M059J (cell line): ENCODE measurements at places on chromosomes 2 and 18.

- no peak for DNase-seq
These were observed 234.0 kb downstream of the LRRTM1 start for GRCh38 chr2:80070587-80070986.

- peak; percentile 84 for DNase-seq
These were observed 172.5 kb downstream of the AGAP1 start for GRCh38 chr2:235666213-235666781.

DNA sequence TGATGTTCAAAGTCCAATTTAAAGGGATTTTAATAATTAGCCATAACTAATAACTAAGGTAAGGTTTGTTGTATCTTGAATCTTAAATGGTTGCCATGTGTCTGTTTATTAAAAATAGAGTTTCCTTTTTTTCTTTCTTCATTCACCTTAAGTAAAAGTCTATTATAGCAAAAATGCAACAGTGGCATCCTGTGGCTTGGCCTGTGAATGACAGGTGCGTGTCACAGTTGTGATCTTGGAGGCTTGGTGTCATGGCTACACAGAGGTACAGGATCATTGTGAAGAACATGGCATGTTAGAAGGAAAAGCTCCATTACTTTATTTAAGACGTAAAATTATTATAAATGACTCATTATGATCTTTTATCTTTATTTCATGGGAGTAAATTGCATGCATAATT, 246.1 kb downstream of the BCL2 start:
- peak; percentile 32 for DNase-seq

- peak; percentile 77 for DNase-seq
These were observed 570.1 kb upstream of the SYT4 start for GRCh38 chr18:43847164-43848091.

DNA sequence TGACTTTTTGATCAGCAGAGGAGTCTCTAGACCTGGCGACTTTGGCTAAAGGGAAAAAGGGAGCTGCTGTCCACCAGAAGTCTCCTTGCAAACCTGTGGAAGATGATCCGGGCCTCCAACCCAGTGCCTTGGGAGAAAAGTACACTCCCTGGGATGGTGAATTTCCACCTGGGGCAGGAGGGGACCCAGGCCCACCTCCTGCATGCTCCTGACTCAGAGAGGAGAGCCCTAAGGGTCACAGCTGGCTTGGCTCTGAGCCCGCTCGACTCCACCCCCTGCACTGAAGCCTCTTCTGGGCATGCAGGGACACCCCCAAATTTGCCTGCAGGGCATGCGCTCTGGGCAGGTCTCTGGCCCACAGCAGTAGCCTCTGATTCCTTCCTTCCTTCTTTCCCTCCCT, 66.5 kb downstream of the PDCL3 start:
- no peak for DNase-seq

DNA sequence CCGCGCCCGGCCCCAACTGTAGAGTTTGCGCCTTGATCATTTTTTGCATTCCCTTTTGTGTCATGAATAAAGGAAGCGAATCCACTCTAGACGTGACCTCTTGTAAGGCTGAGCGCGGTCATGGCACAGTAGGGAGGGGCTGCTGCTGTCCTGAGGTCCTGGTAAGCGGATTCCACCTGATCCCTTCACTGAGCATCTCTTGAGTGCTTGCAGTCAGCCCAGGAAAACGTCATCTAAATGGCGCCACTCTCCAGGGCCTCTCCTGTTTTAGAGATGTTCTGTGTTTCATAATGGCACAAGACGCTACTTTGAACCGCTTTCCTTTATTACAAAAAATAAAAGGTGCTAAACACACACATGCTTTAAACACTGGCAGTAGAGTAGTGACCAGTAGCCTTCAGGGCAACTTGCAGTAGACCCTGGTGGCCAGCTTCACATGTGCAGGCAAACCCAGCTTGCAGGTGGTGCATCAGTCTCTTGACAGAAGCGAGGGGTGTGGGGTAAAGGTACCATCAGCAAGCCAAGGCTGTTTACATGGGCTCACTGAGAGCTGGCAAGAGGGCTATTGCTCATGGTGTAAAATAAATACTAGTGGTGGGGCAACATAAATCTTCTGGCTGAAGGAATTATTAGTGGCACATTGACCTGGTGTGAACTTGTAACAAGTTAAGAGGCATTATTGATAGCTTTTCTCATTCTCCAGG, 43.0 kb upstream of the ACKR3 start:
- DNase-seq, result peak; percentile 27

DNA sequence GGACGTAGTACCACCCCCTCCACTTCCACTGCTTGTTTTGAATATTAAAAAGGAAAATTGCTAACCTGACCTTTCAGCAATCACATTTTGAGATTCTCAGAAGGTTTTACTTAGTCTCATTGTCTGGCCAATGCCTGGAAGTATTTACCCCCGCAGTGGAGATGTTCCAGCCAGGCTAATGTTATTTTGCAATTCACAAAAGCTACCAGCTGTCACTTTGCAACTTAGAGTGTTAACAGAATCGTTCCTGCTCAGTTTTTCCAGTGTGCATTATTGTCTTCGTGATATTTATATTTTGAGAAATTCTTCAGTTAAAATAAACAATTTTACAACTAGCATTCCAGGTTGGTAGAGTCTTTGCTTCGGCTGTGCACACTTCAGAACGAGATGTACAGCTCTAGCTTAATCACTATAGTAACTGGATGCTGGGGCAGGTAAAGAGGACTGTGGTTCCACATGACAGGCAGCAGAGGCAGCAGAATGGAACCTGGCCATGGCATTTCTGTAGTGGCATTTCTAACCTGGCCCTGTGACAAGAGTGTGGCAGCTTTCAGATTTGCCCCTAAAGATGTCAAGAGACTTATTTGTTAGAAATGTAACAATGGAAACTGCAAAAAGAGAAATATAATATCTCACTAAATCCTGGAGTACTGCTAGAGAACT, 85.1 kb downstream of the DTNA start:
- DNase-seq, result no peak

- no peak for DNase-seq
These were observed 257.9 kb downstream of the THSD7B start for GRCh38 chr2:137023205-137023604.

DNA sequence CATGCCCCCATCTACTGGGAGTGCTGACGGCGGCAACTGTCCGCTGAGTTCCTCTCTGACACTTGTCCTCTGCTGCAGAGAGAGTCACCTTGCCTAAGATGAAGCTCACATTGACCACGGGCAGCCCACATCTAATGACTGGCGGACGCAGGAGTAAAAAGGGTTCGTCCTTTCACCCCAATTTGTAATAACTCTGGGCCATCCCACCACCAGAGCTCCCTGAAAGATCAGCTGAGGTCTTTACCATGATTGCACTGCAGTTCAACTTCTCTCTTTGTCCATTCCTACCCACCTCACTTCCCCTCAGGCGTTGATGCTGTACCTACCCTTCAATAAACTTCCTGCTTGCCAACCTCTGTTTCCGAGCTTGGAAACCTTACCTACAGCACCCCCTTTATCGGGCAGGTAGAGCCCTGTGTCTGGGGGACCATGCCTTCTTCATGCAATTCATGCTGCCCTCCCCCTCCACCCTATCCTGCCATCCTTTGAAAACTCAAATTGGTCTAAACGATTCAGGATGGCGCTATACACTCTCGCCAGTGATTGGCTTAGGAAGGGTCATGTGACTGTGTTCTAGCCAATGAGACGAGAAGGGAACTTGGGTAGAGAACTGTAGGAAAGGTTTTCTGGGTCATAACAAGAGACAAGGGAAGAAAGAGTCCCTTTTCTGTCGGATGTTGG, 10.3 kb upstream of the B3GNT2 start:
- DNase-seq, result no peak

GRCh38 chr2:214742119-214742518, 67.4 kb downstream of the BARD1 start:
- no peak for DNase-seq

DNA sequence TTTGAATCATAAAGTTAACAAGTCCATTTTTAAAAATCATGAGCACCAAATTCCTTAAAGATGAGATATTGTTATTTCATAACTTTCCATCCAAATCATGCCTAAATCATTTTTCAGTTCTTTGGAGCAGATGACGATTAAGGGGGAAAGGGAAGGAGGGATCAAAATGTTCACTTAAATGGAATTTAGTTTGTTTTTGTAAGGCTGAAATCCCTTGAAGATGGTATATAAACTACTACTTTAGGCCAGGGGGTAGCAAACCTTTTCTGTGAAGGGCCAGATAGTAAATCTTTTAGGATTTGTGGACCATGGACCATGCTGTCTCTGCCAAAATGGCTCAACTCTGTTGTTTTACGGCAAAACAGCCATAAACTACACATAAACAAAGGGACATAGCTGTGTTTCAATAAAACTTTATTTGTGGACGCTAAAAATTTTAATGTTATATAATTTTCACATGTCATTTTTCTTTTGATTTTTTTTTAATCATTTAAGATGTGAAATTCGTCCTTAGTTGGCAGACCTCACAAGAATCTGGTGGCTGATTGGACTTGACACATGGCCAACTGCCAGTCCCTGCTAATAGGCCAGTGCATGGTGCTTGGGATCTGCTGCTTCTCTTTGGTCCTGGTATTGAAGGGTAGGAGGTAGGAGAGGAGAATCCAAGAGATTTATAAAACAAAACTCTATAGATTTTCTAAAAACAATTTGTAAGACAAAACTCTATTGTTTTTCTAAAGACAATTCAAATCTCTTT, 52.0 kb upstream of the RTN4 start:
- peak; percentile 25 for DNase-seq

DNA sequence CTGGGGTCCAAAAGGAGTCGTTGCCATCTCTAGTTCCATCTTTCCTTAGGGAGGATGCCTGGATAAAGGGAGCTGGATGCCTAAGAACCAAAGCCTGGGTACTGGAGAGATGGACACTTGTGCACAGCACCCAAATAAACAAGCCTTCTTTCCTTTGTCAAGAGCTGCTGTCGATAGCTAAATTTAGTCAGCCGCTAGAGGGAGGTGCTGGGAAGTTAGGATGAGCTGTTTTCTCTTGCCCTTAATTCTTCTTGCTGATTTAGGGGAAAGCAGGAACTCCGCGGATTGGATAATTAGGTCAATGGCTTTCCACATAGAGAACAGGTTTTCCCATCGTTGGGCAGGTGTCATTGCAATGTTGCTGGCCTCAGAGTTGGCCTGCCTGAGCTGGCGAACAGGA, 30.9 kb upstream of the SERPINB12 start:
- peak; percentile 62 for DNase-seq

DNA sequence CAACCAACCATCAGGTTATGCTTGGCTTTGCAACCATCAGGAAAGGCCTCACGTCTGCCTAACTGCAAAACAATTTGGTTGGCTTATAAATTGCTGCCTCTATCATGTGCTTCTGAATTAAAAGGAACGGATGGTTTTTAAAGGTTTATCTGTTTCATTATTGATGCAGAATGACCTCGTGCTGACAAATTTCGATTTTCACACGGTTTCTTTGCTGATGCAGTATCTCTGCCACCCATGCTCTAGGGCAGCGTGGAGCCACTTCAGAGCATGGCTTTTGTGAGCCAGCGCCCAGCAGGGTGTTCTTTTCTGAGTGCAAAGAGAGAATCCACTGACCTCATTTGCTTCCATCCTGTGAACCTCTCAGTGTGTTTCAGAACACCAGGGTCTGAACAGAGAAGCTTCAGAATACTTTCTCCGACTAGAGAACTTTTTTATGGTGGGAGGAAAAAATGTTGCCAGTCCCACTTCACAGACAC, 143.1 kb upstream of the L3MBTL4 start:
- DNase-seq, result no peak

DNA sequence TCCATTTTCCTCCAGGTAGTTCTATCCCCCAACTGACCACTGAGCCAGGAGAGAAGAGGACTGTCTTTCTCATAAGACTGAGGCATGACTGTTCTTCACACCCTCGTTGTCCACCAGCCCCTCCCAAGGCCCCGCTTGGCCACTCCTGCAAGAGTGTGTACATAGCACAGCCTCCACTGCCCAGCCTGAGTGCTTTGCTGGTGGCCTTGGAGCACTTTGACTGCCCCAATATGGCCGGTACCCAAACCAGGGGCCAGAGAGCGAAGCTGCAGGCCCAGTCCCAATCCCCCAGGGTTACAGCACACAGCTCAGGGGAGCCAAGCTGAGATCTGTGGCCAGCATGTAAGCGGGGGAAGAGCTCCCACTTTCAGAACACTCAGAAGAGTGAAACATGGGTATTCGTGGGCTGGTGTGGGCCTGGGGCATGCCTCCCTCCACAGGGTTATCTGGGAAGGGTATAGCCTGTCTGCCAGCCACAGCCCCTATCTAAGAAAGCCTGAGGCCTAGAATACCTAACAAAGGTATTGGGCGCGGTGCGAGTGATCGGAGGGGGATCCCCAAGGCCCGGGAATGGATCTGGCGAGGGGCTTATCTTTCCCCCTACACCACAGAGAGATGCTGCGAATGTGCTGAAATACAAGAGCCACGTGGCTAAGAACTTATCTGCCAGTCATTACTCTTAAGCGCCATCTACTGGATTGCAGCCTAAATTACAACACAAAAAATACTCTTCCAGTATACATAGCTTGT, 163.8 kb downstream of the WDPCP start:
- DNase-seq, result peak; percentile 20
